HepG2 (cell line): ENCODE measurements at places on chromosomes 5 and 9. TPM values are rescaled to one million over a fixed set of nuclear protein-coding genes. Genes with fewer than 3 reads are reported as not detected.

DNA sequence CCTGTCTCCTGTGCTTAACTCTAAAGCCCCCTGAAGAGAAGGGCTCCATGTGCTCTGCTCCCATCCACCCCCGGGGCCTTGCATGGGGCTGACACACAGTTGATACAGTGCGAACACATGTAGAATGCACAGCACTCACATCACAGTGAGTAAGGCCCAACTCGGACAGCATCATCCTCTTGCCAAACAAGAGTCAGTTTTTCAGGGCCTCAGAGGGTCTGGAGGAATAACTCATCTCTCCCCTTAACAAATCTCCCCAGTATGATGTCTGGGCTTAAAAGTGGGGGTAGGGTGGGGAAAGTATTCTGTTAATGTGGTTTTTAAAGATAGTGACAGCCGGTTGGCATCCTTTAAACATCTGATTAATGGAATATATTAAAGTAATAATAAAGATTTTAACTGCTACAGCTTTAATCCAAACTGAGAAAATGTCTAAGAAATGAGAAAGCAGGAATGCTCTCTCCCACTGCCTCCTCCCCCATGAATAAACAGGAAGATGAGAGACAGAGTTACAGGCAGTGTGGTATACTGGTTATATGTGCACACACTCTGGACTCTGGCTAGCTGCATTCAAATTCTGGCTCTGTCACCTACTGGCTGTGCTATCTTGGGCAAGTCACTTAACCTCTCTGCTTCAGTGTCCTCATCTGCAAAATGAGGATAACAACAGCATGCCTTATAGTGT, 22.5 kb downstream of the APBA1 start:
- no peak overlapping the region for H3K4me3 ChIP-seq
- H3K27me3 ChIP-seq, result no peaks in the 10 kb centered on the region
- H3K36me3 ChIP-seq, result no peaks in the 10 kb centered on the region
- no peaks in the 10 kb centered on the region for H3K4me1 ChIP-seq

GRCh38 chr5:55991768-55992486, 2.8 kb downstream of the IL6ST start:
- no peaks in the 10 kb centered on the region for H3K27me3 ChIP-seq
- peak overlapping the region; percentile 97; the same call in 1 of the 2 replicates for H3K4me3 ChIP-seq
- DNase-seq, result peak; percentile 40
- peaks cover 60% of the 10 kb centered on the region for H3K4me1 ChIP-seq
- peaks cover under 1% of the 10 kb centered on the region for H3K36me3 ChIP-seq

GRCh38 chr5:124754206-124754927, 7.9 kb upstream of the ZNF608 start:
- H3K4me3 ChIP-seq, result no peak overlapping the region
- H3K27me3 ChIP-seq, result no peaks in the 10 kb centered on the region; the same call in 2 of the 3 replicates
- DNase-seq, result no peak
- peaks cover 10% of the 10 kb centered on the region for H3K4me1 ChIP-seq
- no peak overlapping the region for H3K27ac ChIP-seq
- no peaks in the 10 kb centered on the region for H3K36me3 ChIP-seq

DNA sequence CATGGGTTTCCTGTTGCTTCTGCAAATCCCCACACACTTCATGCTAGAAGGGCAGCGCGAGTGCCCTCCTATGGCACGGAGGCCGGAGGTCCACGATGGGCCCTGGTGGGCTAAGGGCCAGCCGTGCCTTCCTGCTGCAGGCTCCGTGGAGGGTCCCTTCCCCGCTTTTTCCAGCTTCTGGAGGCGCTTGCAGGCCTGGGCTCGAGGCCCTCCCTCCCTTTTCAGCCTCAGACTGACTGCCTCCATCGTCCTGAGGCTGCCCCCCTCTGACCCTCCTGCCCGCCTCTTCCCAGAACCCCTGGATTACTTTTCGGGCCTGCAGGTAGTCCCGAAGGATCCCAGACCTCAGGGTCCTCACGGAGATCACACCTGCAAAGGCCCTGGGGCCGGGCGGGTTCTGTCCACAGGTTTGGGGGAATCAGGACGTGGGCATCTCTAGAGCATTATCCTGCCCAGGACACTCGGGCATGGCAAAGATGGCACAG, 3.2 kb upstream of the TERT start:
- H3K4me1 ChIP-seq, result peaks cover 18% of the 10 kb centered on the region
- H3K27ac ChIP-seq, result no peak overlapping the region
- H3K36me3 ChIP-seq, result no peaks in the 10 kb centered on the region
- no peak for DNase-seq

DNA sequence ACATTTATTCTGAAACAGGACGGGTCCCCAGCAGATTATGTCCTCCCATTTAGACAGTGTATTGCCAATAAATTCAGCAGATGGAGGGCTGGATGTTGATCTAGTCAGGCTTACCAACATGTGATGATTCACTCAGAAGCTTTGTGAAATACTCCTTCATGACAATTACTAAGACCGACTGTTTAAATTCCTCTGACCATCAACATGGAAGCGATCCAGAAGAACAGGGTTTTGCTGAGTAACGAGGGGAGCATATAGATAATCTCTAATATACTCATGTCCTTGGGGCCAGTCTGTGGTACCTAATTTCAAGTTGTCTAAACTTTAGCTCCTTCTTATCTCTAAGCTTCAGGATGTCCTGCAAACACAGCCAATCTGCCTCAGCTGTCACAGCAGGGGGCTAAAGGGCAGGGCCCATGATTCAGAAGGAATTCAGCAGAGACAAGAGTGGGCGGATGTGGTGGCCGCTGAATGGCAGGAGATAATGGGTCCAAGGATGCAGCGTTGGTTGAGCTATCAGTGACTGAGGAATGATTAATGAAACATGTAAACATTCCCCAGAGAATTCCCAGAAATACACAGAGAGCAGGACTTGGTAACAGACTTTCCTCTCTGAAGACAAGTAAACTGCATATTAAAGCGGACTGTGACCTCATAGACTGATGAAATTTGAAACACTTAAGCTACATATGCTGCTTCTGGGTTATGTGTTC, 109.4 kb downstream of the ANKRD55 start:
- H3K4me3 ChIP-seq, result 0 out of 2 replicates have a peak overlapping the region, but pooled peaks have one; percentile 6
- H3K27me3 ChIP-seq, result no peaks in the 10 kb centered on the region
- H3K4me1 ChIP-seq, result peaks cover 73% of the 10 kb centered on the region
- H3K27ac ChIP-seq, result peak overlapping the region; percentile 86
- no peaks in the 10 kb centered on the region for H3K36me3 ChIP-seq

GRCh38 chr5:55140908-55141665, 18.9 kb upstream of the GPX8 start:
- H3K27me3 ChIP-seq, result no peaks in the 10 kb centered on the region
- no peaks in the 10 kb centered on the region for H3K4me1 ChIP-seq
- no peak overlapping the region for H3K4me3 ChIP-seq
- H3K27ac ChIP-seq, result no peak overlapping the region
- no peaks in the 10 kb centered on the region for H3K36me3 ChIP-seq
- no peak for DNase-seq

DNA sequence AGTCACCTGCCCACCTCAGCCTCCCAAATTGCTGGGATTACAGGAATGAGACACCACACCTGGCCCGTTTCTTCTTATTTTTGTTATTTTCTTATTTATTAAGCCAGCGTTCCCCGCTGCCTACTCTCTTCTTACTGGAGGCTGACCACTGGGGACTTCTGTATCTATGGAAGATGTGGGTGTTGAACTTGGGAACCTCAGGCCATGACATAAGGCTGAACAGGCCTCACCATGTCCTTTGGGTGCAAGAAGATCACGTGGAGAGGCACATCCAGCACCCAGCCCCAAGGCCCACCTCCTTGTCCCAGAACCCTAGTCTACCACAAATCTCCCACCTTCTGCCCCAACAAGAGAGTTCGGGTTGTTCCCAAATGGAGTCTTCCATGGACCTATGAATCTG, 59.4 kb upstream of the NEK6 start:
- no peak for DNase-seq
- no peaks in the 10 kb centered on the region for H3K36me3 ChIP-seq
- peaks cover 10% of the 10 kb centered on the region; the same call in 1 of the 2 replicates for H3K4me1 ChIP-seq

- no peak for DNase-seq
- no peaks in the 10 kb centered on the region for H3K36me3 ChIP-seq
- no peak overlapping the region for H3K4me3 ChIP-seq
- no peaks in the 10 kb centered on the region for H3K27me3 ChIP-seq
Measured at GRCh38 chr5:139410121-139410992, 6.5 kb upstream of the SPATA24 start.

RASGRF2 gene
- total RNA-seq, result 23.6 and 24.6 TPM in 2 replicates

SOHLH1 gene
- total RNA-seq, result 0.15 and 0.32 TPM in 2 replicates

DMRTA1 gene
- total RNA-seq, result 0.07 and 0.13 TPM in 2 replicates

PCDHGB2 gene
- total RNA-seq, result 0.64 and 0.77 TPM in 2 replicates

UBE2D2 gene
- 109 and 118 TPM in 2 replicates for total RNA-seq
